ENCODE measurements at places on chromosomes 12 and 14. TPM values are rescaled to one million over a fixed set of nuclear protein-coding genes. Genes with fewer than 3 reads are reported as not detected.

The DLK1 gene
- total RNA-seq, result 0.38 TPM

The SLC25A3 gene
- total RNA-seq, result 747 TPM

The BAZ1A gene
- total RNA-seq, result 24.8 TPM

The PELI2 gene
- total RNA-seq, result 0.93 TPM

The EML1 gene
- 38.0 TPM for total RNA-seq

The KCNJ8 gene
- 0.29 TPM for total RNA-seq

The DACT1 gene
- total RNA-seq, result 0.50 TPM

The DPPA3 gene
- not detected for total RNA-seq

The TMTC3 gene
- total RNA-seq, result 10.5 TPM

The MUCL1 gene
- not detected for total RNA-seq
